Stimulated activated CD8-positive, alpha-beta memory T cell treated with anti-CD3 and anti-CD28 coated beads, Interleukin-4, amount 100 ng/mL, for 48 hours (primary cell): ENCODE measurements at places on chromosomes 4 and X.

DNA sequence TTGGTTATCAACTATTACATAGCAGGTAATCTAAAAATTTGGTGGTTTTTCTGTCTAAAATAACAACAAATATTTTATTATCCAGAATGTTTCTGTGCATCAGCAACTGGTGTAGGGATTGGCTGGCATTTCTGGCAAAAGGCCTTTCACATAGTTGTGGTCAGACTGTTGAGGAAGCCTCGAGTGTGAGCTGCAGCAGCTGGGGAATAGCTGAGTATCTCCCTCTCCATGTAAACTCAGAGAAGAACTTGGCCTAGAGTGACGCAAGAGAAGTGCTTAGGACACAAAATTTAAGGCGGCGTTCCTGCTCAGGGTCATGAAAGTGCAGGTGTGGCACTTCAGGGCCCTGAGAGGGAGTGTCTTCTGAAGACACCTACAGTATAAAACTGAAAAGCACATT is 558.9 kb downstream of the SPOCK3 start:
- DNase-seq: no peak

- DNase-seq: no peak
Observed at GRCh38 chrX:129613596-129613995, 41.2 kb downstream of the APLN start.

- no peak for DNase-seq
Observed at GRCh38 chrX:7852166-7852565, 9.2 kb downstream of the VCX start.

DNA sequence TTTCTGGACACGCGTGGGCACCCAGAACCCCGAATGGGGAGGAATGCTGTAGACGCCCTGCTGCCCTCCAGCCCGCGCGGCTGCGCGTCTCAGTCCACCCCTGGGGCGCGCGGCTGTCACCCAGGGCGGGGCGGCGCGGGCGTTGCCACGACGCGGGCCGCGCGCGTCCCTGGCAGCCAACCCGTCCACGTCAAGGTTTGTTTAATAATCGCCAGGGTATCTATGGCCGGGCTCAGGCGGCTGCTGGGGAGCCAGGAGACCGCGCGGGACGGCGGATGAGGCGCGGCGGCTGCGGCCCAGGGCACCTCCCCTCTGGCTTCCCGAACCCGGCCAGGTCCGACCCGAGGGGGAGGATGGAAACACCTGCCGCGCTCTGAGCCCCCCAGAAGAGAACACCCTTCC is at the start of gene SPATA18:
Gene SPATA18 (plus strand): TSS at position 92 of the 402 bp plus-strand sequence. CDS start 401 bp downstream, outside the sequence.
- DNase-seq: no peak
